Lower leg skin (tissue), 4 donors: ENCODE measurements at places on chromosomes 16 and 17. TPM values are rescaled to one million over a fixed set of nuclear protein-coding genes. Genes with fewer than 3 reads are reported as not detected.

The COL1A1 gene
- 90.5 TPM for total RNA-seq

The CCL4L2 gene
- total RNA-seq: 1.1 TPM

GRCh38 chr17:44097110-44097958, 26.1 kb downstream of the HDAC5 start:
- DNase-seq: no peak

DNA sequence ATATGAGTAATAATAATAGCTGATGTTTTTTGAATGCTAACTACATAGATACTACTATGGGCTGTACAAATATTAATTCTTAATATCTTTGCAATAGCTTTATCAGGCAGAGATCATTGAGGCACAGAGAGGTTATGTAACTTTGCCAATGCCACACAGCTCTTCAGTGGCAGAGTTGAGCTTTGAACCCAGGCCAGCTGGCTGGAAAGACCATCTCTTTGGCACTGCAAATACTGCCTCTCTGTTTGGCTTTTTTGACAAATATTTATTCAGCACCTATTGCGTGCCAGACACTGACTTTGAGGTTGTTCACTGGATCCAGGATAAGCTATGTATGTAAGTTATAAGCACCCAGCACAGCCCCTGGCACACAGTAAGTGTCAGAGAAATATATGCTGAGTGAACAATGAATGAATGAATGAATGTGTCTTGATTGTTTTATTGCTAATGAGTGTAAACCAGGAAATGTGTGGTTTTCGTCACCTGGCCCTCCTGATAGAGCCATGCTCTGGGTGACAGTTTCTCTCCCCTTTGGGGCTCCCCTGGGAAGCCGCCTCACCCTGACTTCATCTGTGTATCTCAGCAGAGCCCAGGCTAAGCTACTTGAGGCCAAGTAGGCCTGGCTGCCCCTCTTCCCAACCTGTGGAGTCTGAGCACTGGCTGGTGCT, 2.5 kb downstream of the AQP8 start:
- DNase-seq: no peak

GRCh38 chr16:57279780-57280638, 4.5 kb downstream of the PLLP start:
- DNase-seq: no peak

DNA sequence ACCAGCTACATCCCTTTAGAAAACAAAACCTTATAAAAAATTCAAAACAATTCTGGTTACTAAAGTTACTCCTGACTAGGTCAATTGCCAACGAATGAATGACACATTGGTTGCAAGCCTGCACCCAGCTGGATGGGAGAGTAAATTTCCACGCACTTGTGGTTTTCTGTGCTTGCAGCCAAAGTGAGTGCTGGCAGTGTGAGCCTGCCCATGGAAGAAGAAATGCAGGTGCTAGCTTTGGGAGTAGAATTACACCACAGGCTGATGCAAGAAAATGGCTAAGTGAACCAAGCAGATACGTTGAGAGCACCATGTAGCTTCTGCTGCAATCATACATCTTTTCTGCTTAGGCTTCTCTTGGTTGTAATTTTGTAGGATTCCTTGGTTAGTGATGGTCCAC, 74.6 kb downstream of the SYCE1L start:
- DNase-seq: no peak

DNA sequence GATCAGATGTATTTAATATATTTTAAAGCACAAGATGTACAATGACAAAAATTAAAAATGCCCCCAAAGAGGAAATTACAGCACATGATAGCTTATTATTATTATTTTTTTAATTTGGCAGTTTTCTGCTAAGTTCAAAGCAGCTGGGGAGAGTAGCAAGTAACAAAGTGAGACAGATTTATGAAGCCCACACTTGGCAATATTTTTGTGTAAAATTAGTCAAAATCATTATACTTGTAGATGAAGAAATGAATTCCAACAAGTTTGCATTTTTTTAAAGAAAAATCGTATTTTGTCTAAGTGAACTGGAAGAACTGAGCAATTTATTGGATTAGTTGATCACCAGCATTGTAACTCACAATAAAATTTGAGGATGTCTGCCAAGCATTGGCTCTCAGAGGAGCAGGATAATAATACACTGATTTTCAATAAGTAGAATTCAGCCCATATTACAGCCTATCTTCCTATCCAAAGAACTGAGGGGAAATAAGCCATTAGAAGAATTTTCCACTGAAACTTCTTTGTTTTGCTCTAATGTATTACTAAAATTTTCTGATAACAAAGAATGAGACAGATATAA, 215.6 kb downstream of the MAP2K6 start:
- no peak for DNase-seq

- DNase-seq: peak; percentile 84
Observed at GRCh38 chr16:63998-64913, 8.2 kb downstream of the RHBDF1 start.

DNA sequence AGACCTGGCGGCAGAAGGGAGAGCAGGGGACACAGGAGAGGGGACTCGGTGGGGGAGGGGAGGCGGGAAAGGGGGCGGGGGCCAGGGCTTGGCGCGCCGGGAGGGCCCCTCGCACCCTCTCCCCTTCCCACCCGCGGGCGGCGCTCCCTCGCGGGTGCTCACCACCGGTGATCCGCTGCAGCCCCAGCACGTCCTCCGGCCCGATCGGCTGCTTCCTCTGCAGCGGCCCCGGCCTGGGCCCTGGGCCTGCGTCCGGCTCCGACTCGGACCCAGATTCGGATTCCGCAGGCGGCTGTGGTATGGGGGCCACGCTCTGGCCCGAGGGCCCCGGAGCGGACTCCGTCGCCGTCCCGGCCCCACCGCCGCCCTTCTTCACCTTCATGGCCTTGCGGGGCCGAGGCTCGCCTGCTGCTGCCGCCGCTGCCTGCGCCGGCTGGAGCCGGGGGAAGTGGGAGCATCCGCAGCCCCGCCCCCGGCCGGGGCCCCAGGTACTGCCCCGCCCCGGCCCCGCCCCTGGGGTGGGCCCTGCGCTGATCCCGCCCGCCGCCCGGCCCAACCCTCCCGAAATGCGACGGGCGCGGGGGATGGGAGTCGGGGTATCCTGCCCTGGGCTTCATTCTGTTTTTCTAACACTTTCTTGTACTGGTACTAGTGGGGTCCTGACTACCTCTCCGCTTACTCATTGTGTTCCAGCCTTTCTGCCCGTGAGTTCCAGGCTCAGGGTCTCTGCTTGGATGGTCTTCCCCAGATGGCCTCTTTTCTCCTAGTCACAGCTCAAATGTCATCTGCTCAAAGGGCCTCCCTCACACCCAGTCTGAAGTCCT, at the start of gene UNC119:
Gene UNC119 (minus strand): TSS at position 449 of the 824 bp plus-strand sequence. CDS start 67 bp downstream, at position 382.
- DNase-seq: peak; percentile 42

- DNase-seq: no peak
Observed at GRCh38 chr16:80924372-80924978, 82.2 kb downstream of the CMC2 start.

DNA sequence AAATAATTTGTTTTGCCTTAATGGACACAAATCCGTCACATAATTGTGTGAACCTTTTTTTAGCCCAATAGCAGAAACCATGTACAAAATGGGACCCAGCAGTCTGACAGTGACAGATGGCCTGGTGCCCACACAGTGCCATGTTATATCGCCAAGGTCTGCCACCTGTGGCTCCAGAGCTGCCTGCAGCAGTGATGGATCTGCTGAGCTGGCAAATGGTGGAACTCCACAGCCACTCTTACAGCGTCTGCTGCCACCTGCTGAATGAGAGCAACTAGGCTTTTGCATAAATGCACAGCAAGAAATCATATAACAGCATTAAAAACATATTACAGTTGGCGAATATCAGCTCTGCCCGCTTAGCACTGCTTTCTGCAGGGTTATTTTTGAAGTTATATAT, 59.4 kb downstream of the NUP93 start:
- DNase-seq: no peak

The CDH15 gene
- not detected for total RNA-seq

GRCh38 chr17:2776589-2777241, 19.5 kb upstream of the RAP1GAP2 start:
- DNase-seq: no peak

- DNase-seq: no peak
Observed at GRCh38 chr16:85049706-85050305, 22.2 kb downstream of the KIAA0513 start.

- peak; percentile 79 for DNase-seq
Observed at GRCh38 chr16:54928411-54929089, 2.1 kb upstream of the IRX5 start.

DNA sequence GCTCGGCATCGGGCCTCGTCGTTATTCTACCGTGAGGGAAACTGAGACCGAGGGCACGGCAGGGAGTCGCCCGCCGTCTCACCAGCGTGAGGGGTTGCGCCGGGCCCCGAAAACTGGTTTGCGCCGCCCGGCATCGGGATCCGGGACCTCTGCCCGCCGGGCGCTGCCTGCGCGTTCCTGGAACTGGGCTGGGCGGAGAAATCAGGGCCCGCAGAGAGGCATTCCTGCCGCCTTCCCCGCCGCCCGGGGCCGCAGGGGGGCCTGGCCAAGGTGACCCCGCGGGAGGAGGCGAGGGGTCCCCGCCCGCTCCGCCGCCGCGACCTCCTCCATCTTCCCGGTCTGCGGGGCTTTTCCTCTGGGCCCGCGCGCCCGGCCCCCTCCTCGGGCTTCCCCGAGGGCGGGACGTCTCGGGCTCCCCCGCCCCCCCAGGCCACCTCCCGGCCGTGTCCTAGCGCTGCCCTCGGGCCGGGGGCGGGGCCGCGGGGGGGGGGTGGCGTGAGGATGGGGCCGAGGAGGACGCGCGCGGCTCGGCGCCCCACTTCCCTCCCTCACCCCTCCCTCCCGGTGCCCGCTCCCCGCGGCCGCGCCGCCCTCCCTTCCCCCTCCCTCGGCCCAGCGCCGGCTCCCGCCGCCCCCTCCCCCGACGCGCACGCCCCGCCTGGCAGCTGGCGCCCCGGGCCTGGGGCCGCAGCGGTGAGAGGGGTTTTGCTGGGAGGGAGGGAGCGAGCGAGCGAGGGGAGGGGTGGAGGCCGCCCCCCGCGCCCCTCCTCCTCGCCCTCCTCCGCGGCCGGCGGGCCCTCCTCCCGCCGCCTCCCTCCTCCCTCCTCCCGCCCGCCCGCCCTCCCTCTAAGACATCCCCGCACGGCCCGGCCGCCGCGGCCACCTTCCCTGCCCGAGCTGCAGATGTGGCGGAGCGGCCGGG, at the start of gene GLIS2:
Gene GLIS2 (plus strand): TSS at position 882 of the 922 bp plus-strand sequence. CDS start 16,214 bp downstream, outside the sequence.
- DNase-seq: peak; percentile 93

The RAB26 gene
- total RNA-seq: 1.6 TPM

The YBX2 gene
- total RNA-seq: 1.5 TPM
